ENCODE measurements at places on chromosomes 11 and 22. TPM values are rescaled to one million over a fixed set of nuclear protein-coding genes. Genes with fewer than 3 reads are reported as not detected.

GRCh38 chr11:116421529-116422185 is 351.1 kb downstream of the BUD13 start:
- H3K4me1 ChIP-seq = peaks cover 3% of the 10 kb centered on the region
- DNase-seq = no peak
- no peak overlapping the region for H3K27ac ChIP-seq
- no peaks in the 10 kb centered on the region for H3K36me3 ChIP-seq
- peaks cover 49% of the 10 kb centered on the region for H3K27me3 ChIP-seq
- H3K4me3 ChIP-seq = no peak overlapping the region

GRCh38 chr11:61899146-61899841 is 7.9 kb upstream of the FADS3 start:
- peaks cover 3% of the 10 kb centered on the region for H3K4me1 ChIP-seq
- no peak overlapping the region for H3K27ac ChIP-seq
- peak; percentile 96 for DNase-seq
- no peak overlapping the region for H3K4me3 ChIP-seq
- H3K36me3 ChIP-seq = no peaks in the 10 kb centered on the region
- H3K27me3 ChIP-seq = no peaks in the 10 kb centered on the region

GRCh38 chr11:77020734-77021133 is 13.5 kb upstream of the B3GNT6 start:
- DNase-seq = no peak
- H3K36me3 ChIP-seq = peaks cover 22% of the 10 kb centered on the region
- H3K4me1 ChIP-seq = peaks cover 12% of the 10 kb centered on the region
- H3K4me3 ChIP-seq = no peak overlapping the region
- no peaks in the 10 kb centered on the region for H3K27me3 ChIP-seq
- no peak overlapping the region for H3K27ac ChIP-seq

DNA sequence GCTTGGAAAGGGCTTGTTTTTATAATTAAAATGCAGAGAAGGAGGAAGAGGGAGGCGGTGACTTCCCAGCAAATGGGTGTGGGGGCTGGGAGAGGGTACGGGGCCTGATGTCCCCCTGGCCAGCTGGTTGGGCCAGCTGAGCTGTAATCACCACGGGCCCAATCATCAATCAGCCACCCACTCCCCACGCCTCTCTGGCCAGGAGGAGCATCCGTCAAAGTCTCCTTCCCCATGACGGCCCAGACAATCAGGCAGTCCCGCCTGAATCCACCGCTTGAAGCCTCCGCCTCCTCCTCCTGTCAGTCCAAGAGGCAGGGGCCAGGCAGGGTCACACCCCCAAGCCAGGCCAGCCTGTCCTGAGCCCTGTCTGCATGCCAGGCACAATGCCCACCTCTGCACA is 13.3 kb upstream of the CABP7 start:
- no peak overlapping the region for H3K4me3 ChIP-seq
- no peak overlapping the region for H3K27ac ChIP-seq
- H3K4me1 ChIP-seq = peaks cover 21% of the 10 kb centered on the region
- no peak for DNase-seq

The FXYD6 gene
- total RNA-seq = 114 TPM

The CATSPERZ gene
- 0.47 TPM for total RNA-seq

All from mesothelial cell of epicardium (in vitro differentiated cells).